Dermis microvascular lymphatic vessel endothelial cell (primary cell): ENCODE measurements at places on chromosomes 12 and 14. TPM values are rescaled to one million over a fixed set of nuclear protein-coding genes. Genes with fewer than 3 reads are reported as not detected.

The DTD2 gene
- total RNA-seq = 20.6 and 24.6 TPM in 2 replicates

The SLC7A7 gene
- total RNA-seq = 1.9 and 7.8 TPM in 2 replicates

The USP44 gene
- total RNA-seq = 3.1 and 4.2 TPM in 2 replicates

The KRR1 gene
- total RNA-seq = 19.1 and 19.3 TPM in 2 replicates
